ENCODE measurements at places on chromosomes 1 and 21. TPM values are rescaled to one million over a fixed set of nuclear protein-coding genes. Genes with fewer than 3 reads are reported as not detected.

CD53 gene
- 118 TPM for total RNA-seq

EPHB2 gene
- 8.5 TPM for total RNA-seq

MXRA8 gene
- 68.9 TPM for total RNA-seq

GRCh38 chr1:76006234-76006633 is 68.3 kb upstream of the ST6GALNAC3 start:
- DNase-seq, result no peak

DNA sequence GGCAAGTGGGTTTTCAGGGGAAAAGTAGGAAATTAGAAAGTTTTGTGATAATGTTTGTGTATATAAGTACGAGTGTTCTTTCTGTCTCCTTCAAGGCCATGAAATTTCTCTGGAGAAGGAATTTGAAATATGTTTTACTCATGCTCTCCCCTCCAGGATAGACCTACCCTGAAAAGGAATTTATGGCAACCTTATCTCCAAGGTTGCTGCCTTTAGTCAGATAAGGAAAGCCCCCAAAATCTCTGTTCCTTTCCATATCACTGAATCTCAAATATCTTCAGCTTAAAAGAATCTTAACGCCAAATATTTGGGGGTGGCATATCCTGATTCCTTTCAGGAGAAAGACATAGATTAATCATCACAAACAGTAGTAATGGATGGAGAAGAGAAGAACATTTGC is 499 bp upstream of the C4BPB start:
- no peak for DNase-seq

All from lung (tissue), 17 donors.